HepG2 (cell line): ENCODE measurements at places on chromosomes 5 and 9.

- H3K36me3 ChIP-seq: no peaks in the 10 kb centered on the region
- H3K4me3 ChIP-seq: no peak overlapping the region
- no peak for DNase-seq
- no peak overlapping the region for H3K27ac ChIP-seq
Observed at GRCh38 chr5:143888912-143889311, 77.0 kb downstream of the HMHB1 start.

- DNase-seq: no peak
- no peaks in the 10 kb centered on the region for H3K36me3 ChIP-seq
- H3K4me3 ChIP-seq: no peak overlapping the region
- no peak overlapping the region for H3K27ac ChIP-seq
Observed at GRCh38 chr5:180112181-180112861, 40.8 kb upstream of the RNF130 start.

GRCh38 chr5:37490931-37491330 lies 111.8 kb downstream of the WDR70 start:
- H3K27me3 ChIP-seq: no peaks in the 10 kb centered on the region
- H3K4me1 ChIP-seq: no peaks in the 10 kb centered on the region
- 0 out of 3 replicates have a peak, but pooled peaks cover 6% of the 10 kb centered on the region for H3K36me3 ChIP-seq
- DNase-seq: no peak
- no peak overlapping the region for H3K27ac ChIP-seq

GRCh38 chr5:33474931-33475499 lies 34.2 kb downstream of the TARS1 start:
- H3K4me3 ChIP-seq: no peak overlapping the region
- H3K27ac ChIP-seq: no peak overlapping the region
- no peaks in the 10 kb centered on the region for H3K4me1 ChIP-seq
- H3K36me3 ChIP-seq: peaks cover 22% of the 10 kb centered on the region; the same call in 2 of the 3 replicates
- no peaks in the 10 kb centered on the region for H3K27me3 ChIP-seq

DNA sequence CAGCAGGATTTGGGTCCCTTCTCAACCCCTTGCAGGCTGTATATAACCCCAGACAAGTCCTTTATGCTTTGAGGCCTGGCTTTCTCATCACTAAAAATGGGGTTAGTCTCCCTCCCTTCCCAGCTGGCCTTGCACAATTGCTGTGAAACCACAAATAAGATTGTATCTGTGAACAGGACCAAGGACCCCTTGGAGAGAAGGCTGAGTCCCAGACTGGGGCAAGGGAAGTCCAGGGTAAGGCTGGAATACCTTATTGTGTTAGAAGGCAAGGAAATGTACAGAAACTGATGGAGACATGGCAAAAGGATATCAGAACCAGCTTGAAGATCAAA lies 11.4 kb downstream of the MACROH2A1 start:
- H3K36me3 ChIP-seq: peaks cover 43% of the 10 kb centered on the region
- H3K27ac ChIP-seq: no peak overlapping the region
- H3K4me3 ChIP-seq: no peak overlapping the region
- H3K27me3 ChIP-seq: no peaks in the 10 kb centered on the region
- H3K4me1 ChIP-seq: peaks cover 17% of the 10 kb centered on the region

- DNase-seq: no peak
- H3K36me3 ChIP-seq: no peaks in the 10 kb centered on the region
- no peak overlapping the region for H3K4me3 ChIP-seq
- H3K27ac ChIP-seq: no peak overlapping the region
- H3K27me3 ChIP-seq: no peaks in the 10 kb centered on the region
Observed at GRCh38 chr5:105953616-105954015, 1717.1 kb downstream of the EFNA5 start.

DNA sequence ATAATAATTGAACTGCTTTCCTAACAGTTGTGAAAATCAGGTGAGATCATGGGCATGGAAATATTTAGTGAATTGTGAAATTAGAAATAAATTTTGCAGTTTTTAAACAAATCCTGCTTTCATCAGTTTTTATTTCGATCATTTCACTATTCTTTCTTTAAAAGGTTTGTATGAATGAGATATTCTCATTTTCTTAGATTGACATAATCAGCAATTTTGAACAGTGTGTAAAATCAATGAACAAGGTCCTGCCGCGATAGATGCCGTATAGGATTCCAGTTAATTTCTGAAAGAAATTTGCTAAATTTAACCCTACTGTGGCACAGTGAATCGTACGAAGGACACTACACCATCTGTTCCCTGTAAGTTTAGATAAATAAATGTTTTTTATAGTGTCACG lies 7.5 kb downstream of the RAD23B start:
- no peaks in the 10 kb centered on the region; the same call in 1 of the 2 replicates for H3K36me3 ChIP-seq
- peaks cover 98% of the 10 kb centered on the region for H3K4me1 ChIP-seq
- no peak overlapping the region for H3K4me3 ChIP-seq
- H3K27me3 ChIP-seq: no peaks in the 10 kb centered on the region
- DNase-seq: no peak
